ENCODE measurements at places on chromosomes 5 and 9.

DNA sequence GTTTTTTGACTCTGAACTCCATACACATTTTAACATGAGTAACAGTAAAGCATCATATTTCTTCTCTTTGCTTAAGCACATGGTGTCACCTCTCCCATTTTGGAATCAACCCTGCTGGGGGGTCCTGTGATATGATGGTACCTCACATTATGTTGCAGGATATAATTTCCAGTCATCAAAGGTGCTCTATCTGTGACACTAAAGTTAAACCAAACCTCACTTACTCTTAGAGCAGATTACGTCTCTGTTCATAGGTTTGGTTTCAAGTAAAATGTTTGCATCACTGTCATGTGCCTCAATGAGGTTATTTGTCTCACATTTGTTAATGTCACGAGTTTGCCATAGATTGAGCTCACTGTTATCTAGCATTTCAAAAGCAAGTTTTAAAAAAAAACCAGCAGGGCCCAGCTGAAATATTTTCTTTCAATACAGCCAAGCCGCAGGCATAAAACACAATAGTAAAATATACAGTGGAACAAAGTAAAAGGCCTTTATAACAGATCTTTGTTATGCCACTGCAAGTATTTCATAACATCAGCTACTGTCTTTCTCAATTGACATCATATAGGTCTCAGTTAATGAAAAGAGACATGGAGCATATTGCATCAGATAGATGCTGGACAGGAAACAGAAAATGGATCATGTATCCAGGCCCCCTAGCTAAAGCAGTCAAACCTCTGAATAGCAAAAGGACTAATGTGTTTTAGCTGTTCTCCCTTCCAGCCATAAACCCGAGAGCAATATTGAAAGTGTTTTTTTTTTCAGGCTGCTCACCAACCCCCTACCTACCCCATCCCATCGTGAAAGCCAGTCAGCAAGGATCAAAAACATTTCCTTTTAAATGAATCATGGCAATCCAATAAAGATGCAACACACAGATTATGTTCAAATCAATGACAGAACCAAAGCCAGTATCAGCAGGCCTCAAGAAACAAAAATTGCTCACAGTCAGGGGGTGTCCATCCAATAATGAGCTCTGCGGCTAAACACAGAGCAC, 182.1 kb upstream of the ITGA1 start:
- no peak for DNase-seq

GRCh38 chr9:75422944-75423522, 334.7 kb downstream of the OSTF1 start:
- no peak for DNase-seq

DNA sequence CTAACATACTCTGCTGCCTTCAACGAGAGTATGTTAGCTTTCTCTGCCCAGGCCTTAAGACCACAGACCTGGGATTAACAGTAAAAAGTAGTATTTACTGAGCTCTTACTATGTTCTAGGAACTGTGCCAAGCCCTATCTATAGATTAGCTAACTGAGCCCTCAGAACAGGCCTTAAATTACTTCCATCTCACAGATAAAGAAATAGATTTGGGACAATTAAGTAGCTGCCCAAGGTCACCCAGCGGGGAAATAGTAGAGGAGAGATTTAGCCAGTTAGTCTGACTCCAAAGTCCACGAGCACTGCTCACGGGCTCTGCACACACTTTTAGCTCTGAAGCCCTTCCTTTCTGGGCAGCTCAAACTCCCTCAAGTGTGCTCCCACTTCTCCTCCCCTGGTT, 64.5 kb upstream of the EQTN start:
- DNase-seq = no peak

- no peak for DNase-seq
These were observed 1428.2 kb downstream of the CDH12 start for GRCh38 chr5:21424907-21425306.

DNA sequence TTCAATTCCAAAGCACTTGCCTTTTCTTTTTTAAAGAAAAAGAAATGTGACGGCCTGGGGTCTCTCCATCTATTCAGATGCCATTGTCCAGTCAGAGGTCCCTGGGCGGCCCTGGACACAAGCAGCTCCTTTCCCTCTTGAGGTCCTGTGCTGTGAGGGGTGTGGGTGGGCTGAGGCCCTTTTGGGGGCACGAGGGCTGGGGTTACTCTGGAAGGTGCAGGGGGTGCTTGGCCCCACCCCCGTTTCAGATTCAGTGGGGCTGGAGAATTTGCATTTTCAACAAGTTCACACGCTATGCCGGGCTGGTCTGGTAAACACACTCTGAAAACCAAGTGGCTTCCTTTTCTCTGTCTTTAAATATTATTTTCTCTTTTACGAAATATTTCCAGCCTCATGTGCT, 91.4 kb upstream of the PHYKPL start:
- DNase-seq = no peak

DNA sequence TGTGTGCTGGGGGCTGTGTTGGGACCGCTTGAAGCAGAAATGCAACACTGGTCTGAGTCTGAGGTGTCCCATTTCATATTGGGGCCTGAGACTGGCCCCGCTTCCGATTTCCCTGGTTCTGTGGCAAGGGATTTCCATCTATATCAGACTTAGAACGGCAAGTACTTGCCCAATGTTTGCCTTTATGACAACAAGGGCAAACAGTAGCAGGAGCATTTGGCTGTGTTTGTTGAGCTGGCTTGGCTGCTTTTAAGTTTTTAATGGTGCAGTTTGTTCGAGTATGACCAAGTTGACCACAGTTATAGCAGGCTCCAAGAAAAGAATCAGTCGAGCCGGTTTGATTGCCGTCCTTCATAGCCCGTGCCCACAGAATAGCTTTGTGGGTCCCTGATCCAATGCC, 17.0 kb downstream of the HSDL2 start:
- DNase-seq = no peak

- no peak for DNase-seq
These were observed 209.6 kb upstream of the TNC start for GRCh38 chr9:115327436-115328122.

DNA sequence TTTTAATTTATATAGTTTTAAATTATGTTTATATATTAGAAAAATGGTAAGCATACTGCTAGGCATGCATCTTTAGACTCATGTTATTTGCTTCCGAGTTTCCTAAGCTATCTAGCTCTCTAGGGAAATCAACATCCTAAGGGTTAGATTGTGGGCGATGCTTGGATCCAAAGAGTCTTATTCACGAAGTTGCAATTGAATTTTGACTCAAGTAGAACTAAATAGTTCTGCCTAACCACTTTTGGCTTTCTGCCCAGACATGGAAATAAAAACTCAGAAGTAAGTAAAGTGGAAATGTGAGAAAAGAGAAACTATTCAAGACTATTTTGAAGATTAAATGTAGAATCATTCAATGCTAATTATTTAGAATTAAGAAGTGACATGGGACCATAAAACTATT, 440.4 kb downstream of the CDH18 start:
- DNase-seq = no peak

DNA sequence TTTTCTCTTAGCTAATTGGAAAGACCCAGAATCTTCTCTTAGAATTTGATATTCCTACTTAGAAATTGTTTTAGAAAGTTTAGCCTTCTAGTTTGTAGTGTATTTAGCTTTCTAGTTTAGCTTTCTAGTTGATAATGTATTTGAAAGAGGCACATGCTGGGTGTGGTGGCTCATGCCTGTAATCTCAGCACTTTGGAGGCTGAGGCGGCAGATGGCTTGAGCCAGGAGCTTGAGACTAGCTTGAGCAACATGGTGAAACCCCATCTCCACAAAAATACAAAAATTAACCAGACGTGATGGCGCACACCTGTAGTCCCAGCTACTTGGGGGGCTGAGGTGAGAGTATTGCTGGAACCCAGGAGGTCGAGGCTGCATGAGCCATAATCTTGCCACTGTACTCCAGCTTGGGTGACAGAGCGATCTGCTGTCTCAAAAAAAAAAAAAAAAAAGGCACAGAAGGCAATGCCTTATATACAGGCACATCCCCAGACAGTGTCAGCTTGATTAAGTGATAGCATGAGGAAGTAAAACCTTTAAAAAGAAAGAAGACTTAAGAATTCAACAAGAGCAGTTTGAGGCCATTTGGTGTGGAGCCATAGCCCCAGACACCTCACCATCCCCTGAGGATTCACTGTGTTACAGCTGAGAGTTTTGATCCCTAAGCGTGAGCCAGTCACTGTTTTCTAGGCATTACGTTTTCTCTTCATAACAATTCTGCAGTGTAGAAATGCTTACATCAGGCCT, 34.6 kb downstream of the ZSWIM6 start:
- DNase-seq = no peak

- DNase-seq = no peak
These were observed 37.6 kb downstream of the PTGER4 start for GRCh38 chr5:40717281-40717680.

- no peak for DNase-seq
These were observed 230.9 kb downstream of the FAM114A2 start for GRCh38 chr5:153807801-153808200.

DNA sequence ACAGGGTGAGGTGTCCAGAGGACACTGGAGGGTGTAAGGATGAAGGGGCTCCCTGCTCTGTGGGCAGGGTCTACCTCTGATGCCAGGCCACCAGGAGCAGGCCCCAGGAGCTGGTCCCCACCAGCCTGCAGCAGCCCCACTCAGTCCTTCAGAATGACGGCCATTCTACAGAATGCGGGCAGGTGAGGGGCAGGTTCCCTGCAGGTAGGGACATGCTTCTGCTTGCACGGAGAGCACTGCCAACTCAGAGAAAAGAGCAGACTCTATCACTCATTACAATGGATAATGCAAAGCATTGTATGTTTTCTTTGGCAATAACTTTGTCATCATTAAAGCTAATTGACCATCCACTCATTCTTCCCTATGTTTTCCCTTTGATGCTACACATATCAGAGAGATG, 39.0 kb downstream of the DDX31 start:
- no peak for DNase-seq

DNA sequence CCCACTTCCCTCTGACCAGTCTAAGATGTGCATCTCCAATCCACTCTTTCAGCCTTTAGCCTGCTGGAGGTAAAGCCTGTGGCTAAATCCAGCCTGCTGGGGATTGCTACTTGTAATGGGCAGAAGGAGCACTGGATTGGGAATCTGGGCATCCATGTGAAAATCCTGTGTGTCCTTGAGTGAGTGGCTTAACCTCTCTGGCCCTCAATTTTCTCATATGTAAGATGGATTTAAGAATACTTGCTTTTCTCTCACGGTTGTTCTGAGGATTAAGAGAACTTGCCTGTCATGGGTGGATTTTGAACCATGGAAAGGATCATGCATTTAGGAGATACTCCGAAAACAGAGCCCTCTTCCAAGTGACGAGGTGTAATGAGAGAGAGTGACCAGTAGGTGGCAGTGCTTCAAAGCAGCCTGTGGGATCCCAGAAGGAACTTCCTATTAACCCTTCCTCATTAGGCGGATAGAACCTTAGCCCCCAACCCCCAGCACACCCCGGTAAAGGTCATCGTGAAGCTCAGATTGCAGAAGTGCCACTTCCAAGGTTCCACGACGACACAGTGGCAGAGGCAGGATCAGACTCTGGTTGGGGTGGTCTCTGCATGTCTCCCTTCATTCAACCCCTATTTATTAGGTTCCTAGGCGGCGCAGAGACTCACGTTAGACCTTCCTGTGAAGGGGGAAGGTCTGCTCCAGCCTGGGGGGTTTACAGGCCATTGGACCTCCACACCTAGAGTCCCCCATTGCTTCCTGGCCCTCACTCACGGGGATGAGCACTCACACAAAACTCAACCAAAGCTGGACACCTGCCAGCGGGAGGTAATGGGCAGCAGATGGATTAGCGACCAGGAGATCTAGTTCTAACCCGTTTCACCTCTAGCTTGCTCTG, 68.7 kb upstream of the ZNF618 start:
- DNase-seq = peak; percentile 44

DNA sequence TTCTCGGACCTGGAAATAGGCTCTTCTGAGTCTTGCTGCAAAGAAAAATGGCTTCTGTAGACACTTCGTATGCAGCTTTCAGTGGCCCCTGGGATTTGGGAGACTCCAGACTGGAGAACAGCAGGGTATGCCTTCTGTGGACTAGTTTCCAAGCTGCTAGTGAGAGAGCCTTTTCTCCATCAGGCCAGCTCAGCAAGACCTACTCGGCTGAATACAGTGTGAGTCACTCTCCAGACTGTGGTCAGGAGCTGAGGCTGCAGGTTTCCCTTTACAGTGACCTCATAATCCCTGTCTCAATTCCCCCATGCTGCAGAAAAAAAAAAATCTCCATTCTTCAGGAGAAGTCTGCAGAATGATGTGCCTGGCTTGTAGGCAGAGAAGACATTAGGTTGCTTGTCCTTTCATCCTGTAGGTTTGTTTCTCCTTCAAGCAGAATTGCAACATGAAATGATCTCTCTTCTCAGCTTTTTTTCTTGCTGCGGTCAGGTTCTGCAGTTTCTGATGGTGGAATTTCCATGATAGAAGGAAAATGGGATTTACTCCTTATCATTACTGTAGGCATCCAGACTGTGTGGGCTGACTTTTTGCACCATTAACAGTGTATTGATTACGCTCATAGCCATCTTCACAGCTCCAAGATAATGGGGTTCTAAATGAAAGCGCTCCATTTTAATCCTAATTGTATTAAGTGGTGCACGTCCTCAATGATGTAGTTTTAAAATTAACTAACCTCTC, 78.3 kb upstream of the TNFSF8 start:
- DNase-seq = peak; percentile 94

GRCh38 chr5:154608531-154609011, 130.5 kb upstream of the HAND1 start:
- DNase-seq = no peak

DNA sequence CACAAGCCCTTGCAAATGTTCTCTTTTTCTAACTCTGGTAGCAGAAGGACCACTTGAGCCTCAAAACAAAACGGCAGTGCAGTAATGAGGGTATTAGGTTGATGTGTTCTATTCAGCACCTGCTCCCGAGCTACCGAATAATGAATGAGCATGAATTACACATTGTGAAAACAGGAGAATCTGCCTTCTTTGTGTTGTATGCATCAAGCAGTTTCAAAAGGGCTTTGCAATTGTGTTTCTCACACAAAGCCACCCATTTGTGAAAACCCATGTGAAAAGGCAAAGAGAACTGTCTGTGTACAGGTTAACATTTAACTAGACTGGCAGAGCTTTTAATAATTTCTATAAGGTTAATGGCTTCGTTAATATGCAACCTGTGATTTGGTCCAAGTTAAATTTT, 97.8 kb downstream of the STK32A start:
- no peak for DNase-seq

GRCh38 chr9:20914556-20914955, 116.9 kb downstream of the HACD4 start:
- no peak for DNase-seq
